ENCODE measurements at places on chromosomes 3 and 15.

DNA sequence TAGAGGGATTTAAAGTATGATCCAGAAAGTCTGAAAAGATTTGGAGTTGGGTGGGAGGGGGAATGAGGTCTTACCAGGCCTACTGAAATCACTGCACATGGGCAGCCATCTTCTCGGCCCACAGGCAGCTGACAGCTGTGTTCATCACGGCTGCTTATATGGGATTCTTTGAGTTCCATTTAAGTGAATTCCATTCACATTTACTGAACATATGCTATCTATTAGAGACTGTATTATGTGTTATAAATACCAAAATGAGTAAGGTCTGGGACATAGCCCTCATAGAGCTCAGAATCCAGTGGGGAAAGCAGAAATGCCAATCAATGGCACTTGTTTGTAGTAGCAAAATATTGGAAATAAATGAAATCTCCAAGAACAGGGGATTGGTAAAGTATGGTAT is 91.1 kb downstream of the TRIM42 start:
- DNase-seq = no peak

GRCh38 chr15:82829234-82829633 is 19.8 kb downstream of the WHAMM start:
- no peak for DNase-seq

DNA sequence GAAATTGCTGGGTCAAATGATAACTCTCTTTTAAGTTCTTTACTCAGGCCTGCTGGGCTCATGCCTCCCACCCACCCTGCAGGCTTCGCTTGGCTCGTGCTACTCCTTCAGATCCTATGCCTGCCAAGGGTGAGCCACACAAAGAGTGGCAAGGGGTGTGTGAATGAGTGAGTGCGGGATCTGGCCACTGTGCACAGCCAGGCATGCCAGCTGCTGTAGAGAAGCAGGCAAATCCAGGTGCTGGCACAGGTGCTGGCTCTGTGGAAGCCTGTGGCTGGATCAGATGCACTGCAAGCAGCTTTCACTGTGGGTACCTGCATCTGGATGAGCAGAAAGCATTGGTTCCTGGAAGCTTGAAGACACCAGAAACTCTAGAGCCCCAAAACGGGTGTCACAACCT is 1055.7 kb upstream of the EPHA6 start:
- DNase-seq = no peak

- no peak for DNase-seq
Measured at GRCh38 chr3:64342940-64343688, 117.8 kb upstream of the PRICKLE2 start.

DNA sequence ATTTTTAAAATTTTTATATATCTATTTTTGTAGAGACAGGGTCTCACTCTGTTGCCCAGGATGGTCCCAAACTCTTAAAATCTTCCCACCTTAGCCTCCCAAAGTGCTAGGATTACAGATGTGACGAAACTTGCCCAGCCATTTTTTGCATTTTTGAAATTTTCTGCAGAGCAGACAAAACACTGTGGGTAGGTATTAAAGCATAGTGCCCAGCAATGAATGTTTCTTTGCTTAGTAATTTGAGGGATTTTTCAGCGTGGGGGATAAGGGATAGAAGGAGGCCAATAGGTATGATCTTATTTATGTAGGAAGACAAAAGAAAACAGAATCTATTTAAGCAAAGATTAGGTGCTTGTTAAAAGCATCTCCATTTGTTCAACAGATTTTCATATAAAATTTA is 446.8 kb upstream of the DPH6 start:
- DNase-seq = no peak

DNA sequence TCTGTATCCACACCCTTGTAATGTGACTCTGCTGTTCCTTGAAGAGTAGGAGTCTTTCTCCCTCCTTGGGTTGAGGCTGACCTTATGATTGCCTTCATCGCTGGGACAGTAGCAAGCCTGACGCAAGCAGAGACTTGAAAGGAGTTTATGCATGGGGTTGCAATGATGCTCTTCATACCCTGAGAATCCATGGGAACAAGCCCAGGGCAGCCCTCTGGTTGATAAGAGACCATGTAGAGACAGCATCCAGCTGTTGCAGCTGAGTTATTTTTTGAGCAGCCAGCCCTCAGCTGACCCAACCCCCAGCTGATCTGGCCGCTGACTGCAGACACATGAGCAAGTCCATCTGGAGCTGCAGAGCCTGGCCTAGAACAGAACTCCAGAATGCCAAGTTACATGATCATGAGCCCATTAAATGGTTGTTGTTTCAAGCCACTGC is 60.6 kb upstream of the ARNT2 start:
- no peak for DNase-seq

DNA sequence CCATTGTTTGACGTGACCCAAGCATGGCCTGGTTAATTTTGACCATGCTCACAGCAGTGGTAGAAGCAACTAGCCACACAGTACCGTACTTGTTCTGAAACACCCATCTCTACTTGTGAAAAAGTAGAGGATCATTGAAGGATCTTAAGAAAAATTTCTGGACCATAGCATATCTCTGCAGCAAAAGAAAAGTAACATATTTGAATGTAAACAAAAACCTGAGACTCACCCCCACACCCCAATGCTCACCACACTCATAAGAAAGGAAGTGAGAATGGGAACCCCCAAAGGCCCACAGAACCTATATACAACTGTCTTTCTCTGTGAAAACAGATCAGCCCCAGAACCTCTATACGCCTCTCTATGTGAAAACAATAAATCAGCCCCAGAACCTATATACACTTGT is 33.8 kb upstream of the TFRC start:
- no peak for DNase-seq

GRCh38 chr3:30112902-30113484 is 493.4 kb upstream of the TGFBR2 start:
- no peak for DNase-seq

GRCh38 chr3:50028346-50028745 is 60.4 kb upstream of the RBM5 start:
- no peak for DNase-seq

DNA sequence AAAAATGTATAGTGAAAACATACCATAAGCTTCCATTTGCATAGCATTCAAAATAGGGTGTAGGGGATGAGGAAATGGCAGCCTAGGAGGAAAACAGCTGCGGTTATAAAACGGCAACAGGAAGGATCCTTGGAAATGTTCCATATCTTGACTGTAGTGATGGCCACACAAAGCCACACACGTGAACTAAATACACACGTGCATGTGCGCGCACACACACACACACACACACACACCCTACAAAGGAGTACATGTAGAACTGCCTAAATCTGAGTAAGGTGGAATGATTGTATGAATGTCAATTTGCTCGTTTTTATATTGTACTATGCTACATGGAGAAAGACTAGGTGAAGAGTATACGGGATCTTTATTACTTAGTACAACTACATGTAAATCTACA is 3.9 kb upstream of the IREB2 start:
- no peak for DNase-seq

- DNase-seq = no peak
Measured at GRCh38 chr3:20056725-20057611, 16.7 kb downstream of the KAT2B start.

GRCh38 chr15:74543043-74543422 is 2.0 kb downstream of the ARID3B start:
- no peak for DNase-seq

- DNase-seq = no peak
Measured at GRCh38 chr15:80878867-80879250, 99.7 kb downstream of the CEMIP start.

GRCh38 chr3:28042095-28042635 is 199.3 kb upstream of the CMC1 start:
- no peak for DNase-seq

GRCh38 chr3:194906970-194907629 is 221.4 kb downstream of the FAM43A start:
- no peak for DNase-seq

- DNase-seq = peak; percentile 69
Measured at GRCh38 chr3:141401573-141402475, 33.5 kb downstream of the ZBTB38 start.

DNA sequence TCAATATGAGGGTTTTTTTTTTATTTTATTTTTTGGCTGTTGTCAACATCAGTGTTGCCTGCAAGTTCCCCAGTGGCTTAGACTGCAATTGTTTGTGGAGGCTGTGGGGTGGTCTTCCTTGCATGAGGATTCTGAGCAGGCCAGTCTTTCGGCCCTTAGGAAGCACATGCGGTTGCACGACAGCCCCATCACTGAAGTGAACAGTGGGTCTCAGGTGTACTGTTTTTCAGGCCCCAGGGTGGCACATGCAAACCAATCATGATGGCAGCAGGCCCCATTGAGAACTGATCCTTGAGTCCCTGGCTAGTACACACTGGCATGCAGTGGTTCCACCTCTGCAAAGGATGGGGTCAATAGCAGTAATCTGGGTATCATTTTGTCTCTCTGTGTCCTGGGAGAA is 768.7 kb downstream of the EPHA3 start:
- no peak for DNase-seq

DNA sequence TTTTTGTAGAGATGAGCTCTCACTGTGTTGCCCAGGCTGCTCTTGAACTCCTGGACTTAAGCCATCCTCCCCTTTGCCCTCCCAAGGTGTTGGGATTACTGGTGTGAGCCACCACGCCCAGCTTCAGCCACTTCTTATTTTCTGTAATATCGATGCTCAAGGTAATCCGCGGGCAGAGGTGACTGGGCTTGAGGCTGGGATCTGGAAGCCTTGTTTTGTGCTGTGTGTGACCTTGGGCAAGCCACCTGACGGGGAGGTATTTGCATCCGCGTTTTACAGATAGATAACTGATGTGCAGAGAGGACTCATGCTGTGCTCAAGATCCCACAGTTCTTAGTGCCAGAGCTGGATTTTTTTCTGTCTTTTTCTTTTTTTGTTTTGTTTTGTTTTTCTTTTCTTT is 27.8 kb upstream of the SEMA4B start:
- DNase-seq = no peak

DNA sequence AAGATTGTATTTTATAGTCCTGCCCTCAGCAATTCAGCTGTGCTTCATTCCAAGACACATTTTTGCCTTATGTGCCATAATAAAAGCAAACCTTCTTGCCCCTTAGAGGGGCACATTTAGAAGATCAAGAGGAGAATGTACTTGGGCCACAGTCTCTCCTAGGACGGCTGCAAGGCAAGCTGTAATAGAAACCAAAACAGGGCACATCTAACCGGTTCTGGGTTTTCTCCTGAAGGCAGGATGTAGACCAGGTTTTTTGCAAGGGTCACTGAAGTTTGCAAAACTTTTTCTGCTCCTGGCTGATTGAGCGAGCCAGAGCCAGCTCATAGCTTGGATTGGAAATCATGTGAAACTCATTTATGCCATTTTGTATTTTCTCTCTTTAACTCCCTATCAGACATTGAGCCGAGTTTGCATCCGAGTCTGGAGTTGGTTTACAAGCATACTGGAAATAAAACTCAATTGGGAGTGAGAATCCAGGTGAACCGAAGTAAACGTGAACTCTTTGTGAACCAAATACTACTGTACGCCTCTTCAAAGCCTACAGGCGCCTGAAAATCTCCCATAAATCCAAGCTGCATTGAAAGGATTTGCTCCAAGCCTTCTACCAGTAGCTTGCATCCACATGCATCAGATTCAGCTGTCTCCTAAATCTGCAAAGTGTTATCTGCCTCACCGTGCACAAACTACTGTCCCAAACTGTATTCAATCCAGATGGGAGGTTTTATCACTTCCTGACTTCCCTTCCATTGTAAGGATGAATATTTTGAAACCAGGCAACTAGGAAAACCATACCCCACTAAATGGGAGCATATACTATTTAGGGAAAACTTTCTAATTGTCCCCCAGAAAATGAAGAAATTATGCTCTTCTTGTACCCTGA is 60.9 kb upstream of the TSC22D2 start:
- no peak for DNase-seq

DNA sequence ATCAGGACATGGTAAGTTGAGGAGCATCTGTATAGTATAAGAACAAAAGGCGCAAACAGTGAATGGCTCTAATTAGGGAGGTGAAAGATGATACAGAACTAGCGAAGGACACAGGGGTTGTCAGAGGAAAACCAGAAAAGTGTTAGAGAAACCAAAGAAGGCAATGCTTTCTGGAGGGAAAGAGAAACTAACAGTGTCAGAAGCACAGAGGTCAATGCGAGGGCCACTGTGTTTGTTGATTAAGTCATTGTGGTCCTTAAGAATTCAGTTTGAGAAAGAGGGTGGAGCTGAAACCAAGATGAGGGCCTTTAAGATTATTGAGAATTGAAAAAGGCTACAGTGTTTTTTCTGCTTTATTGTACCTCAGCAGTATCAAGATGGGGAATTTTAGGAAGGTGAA is 28.8 kb downstream of the ATG7 start:
- DNase-seq = no peak

- no peak for DNase-seq
Measured at GRCh38 chr15:77851086-77851485, 218.4 kb upstream of the LINGO1 start.

- no peak for DNase-seq
Measured at GRCh38 chr3:154886437-154886836, 193.7 kb upstream of the MME start.

- DNase-seq = no peak
Measured at GRCh38 chr3:168457954-168458539, 362.3 kb upstream of the GOLIM4 start.

DNA sequence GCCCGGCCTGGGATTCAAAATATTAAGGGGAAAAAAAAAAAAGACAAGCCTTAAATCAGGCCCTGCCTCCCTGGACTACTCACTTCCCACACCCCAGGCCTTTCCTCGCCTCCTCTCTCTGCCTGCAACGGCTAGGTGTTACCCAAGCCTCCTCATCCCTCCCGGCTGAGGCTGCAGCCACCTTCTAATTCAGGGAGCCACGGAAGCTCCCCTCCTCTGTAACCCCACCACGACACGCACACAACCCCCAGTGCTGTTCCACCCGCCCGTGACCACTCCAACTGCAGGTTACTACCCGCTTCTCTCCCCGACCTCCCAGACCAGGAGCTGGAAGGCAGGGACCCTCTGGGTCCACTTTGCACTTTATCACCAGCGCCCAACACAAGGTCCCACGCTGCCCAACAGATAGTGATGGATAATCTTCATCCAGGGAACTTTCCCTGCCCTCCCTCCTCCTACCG is 936 bp downstream of the KIF7 start:
- DNase-seq = no peak

GRCh38 chr15:75606711-75607699 is 18.5 kb downstream of the SNUPN start:
- no peak for DNase-seq

- DNase-seq = no peak
Measured at GRCh38 chr3:64595253-64595694, 92.5 kb downstream of the ADAMTS9 start.

- DNase-seq = no peak
Measured at GRCh38 chr15:66821307-66821706, 119.3 kb downstream of the SMAD6 start.

DNA sequence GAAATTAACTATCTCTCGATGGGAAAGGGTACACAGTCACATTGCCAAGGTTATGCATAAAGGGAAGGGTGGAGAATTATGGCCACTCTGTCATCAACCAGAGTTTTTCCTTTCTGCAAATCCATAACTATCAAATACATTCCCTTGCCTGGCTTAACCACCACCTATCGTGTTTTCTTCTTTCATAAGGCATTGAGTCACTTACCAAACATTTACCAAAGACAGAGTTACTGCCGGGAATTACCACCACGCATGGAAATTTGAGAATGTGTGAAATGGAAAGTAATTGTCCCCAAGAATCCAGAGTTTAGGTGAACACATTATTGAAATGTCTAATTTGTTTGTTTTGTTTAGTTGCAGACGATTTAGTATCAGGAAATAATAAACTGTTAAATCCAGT is 134.3 kb upstream of the LRRN1 start:
- no peak for DNase-seq
